ENCODE measurements at places on chromosomes 12 and 14.

DNA sequence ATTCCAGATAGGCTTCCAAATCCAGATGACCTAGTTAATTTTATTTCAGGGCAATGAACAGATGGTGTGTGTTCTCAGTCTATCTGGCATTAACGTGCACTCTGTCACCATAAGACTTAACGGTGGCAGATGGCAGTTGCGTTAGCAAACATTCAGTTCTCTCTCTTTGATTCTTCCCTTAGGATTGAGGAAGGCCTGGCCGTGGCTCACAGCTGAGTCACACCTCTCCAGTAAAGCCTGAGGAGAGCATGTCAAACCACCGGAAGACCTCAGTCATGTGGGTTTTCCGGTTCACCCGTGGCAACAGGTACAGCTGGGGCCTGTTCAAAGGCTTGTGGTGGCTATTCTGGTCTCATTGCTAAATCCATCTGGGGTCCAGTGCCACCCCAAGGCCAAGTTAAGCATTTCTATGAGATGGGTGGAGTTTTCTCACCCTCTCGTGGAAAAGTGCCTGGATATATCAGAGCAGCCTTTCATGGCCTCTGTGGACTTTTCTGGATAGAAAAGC lies 545.1 kb upstream of the ATP2B1 start:
- no peak for DNase-seq

DNA sequence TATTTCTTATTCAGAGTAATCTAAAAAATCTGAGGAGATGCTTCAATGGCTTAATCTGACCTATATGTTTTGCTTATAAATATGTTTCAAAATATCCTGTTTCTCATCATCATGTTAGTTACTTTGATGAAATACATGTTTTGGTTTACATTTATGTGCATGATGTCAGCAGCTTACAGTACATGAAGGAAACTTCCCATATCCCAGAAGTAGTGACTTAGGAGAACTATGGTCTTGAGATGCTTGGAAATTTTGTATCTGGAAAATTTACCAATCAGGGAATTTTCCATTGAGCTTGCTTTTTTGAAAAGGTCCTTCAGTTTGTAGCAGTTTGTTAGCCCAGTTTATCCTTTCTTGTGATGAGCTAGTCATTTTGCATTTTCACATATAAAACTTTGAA lies 73.3 kb downstream of the RASSF8 start:
- DNase-seq: no peak

DNA sequence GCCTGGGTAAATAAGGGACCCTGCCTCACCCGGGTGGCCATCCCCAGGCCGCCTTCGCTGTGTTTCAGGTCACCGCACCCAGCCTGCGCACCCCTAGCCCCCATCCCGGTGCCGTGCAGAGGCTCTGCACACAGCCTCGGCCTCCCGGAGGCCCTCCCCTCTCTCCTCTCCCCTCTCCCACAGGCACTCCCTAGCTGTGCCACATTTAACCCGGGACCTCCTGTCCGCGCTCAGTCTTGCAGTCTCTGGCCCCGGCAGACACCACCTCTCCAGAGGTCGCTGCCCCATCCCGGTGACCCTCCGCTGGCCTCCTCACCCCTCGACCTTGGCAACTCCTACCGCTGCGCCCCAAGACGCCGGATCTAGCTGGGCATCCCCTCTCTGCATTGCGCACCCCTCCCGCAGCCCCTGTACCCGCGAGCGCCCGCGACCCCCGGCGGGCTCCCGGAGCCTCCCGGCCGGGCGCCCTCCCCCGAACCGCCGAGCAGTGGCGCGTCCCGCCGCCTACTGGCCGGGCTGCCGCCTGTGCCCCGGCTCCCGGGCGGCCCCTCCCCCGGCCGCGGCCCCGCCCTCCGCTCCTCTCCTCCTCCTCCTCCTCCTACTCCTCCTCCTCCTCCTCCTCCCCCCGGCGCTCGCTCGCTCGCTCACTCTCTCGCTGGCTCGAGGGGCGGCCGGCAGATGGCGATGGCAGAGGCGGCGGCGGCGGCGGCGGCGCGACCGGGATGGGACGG lies 120.7 kb downstream of the AACS start:
- DNase-seq: no peak

- DNase-seq: no peak
Observed at GRCh38 chr12:2112401-2112800, 59.6 kb downstream of the CACNA1C start.

DNA sequence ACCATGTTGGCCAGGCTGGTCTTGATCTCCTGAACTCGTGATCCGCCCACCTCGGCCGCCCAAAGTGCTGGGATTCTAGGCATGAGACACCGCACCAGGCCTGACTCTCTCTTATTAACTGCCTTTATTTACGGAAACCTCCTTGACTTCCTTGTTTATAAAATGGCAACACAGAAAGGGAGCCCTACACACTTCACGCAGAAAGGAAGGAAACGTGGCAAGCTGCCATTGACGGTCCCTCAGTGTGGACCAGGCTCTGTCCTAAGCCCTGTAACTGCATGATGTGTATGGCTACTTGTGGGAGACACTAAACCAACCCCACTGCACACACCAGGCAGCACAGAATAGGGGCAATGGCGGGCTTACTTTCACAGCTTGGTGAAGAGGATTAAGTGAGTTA lies 11.7 kb downstream of the CINP start:
- no peak for DNase-seq

- DNase-seq: peak; percentile 60
Observed at GRCh38 chr14:23093991-23094665, 808 bp downstream of the ACIN1 start.

DNA sequence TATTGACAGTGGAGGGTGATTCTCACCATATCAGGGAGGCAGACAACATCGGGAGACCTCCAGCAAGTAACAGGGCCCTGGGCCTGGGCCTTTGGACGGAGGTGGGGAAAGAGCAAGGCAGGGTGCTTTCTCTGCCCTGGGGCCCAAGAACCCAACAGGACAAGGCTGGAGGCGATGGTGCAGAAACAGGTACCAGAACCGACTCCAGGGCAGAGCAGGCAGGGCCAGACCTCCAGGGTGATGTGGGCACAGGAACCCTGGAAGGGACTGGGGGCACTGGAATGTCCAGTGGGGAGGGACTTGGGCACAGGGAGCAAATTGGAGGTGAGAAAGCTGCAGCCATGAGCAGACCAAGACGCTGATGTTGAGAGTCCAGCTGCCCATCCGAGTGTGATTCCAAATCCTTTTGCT lies 44.4 kb downstream of the PRMT8 start:
- no peak for DNase-seq

DNA sequence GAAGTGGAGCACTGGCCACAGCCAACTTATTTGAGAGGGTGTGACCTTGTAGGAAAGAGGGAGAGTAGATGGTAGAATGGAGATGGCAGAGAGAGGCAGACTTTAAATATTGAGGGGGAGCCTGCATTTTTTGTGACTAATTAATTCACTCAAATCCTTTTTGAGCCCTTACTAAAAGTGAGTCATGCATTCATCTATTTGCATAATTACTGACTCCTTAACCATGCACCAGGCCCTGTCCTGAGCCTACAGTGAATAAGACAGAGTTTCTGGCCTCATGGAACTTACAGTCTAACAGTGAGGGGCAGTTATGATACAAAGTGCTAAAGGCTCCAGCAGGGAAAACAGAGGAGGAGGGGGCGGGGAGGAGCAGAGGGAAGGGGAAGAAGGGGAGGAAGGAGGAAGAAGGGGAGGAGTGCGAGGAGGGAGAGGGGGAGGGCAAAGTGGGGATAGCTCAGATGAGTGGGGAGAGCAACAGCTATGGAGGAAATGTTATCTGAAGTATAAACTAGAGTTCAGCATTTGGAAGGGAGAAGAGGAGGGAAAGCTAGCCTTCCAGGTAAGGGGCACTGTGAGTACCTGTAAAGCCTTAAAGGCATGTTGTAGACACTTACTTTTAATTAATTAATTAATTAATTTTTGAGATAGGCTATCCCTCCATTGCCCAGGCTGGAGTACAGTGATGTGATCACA lies 7.5 kb upstream of the CTDSP2 start:
- no peak for DNase-seq

GRCh38 chr14:23294734-23295561 lies 7.7 kb downstream of the PPP1R3E start:
- DNase-seq: no peak

DNA sequence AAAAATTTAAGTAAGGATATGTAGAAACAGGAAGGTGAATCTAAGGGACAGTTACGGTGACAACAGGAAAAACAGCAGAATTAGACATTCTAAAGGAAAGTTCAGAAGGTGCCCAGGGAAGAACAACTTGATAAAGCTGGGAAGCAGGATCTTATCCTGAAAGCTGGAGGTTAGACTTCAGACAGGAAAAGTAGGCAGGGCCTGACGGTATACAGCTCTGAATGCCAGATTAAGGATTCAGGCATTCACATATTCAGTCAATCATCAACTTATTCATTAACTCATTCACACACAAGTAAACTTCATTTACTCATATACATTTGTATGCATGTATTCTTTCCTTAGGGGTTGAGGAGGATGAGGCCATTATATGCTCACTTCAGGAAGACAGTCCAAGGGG lies 81.3 kb downstream of the RALGAPA1 start:
- no peak for DNase-seq

DNA sequence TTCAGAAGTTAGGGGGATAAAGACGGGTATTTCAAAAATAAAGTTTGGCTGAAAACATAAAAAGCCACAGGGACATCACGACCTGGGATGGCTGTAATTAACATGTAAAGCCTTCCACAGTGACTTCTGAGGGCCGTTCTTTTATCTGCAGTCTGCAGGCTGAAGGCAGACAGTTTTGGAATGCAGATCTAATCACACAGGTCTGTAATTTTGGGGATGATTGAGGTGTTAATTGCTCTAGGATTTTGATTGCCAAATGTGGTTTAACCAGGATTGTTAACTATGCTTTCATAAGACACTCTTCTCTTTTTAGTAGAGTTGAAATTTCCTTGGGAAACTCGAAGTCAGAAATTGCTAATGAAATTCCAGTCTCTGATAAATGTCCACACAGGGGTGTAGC lies 355.5 kb downstream of the ATP23 start:
- no peak for DNase-seq

- peak; percentile 27 for DNase-seq
Observed at GRCh38 chr12:12467264-12467663, 95.4 kb downstream of the DUSP16 start.

GRCh38 chr12:54042970-54043853 lies 10.4 kb downstream of the HOXC5 start:
- no peak for DNase-seq

- DNase-seq: no peak
Observed at GRCh38 chr14:93073358-93073707, 42.4 kb downstream of the ITPK1 start.

- no peak for DNase-seq
Observed at GRCh38 chr12:117936722-117937484, 31.9 kb downstream of the KSR2 start.

DNA sequence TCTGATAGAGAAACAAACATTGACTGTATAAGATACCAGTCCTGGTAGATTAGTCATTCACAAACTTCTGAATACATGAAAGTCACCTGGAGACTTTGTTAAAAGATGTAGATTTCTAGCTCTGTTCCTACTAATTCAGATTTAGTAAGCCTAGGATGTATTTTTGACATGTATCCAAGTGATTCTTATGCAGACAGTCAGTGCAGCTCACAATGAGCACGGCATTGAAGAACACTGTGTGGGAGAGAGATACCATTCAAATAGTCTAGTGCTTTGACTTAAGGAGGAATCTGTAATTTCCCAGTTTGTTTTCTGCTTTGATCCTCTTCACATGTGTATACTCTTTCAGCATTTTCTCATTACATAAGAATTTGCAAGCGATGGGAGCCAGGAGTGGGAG lies 68.7 kb upstream of the STXBP6 start:
- DNase-seq: no peak

- no peak for DNase-seq
Observed at GRCh38 chr14:69657950-69658355, 46.6 kb downstream of the SUSD6 start.

DNA sequence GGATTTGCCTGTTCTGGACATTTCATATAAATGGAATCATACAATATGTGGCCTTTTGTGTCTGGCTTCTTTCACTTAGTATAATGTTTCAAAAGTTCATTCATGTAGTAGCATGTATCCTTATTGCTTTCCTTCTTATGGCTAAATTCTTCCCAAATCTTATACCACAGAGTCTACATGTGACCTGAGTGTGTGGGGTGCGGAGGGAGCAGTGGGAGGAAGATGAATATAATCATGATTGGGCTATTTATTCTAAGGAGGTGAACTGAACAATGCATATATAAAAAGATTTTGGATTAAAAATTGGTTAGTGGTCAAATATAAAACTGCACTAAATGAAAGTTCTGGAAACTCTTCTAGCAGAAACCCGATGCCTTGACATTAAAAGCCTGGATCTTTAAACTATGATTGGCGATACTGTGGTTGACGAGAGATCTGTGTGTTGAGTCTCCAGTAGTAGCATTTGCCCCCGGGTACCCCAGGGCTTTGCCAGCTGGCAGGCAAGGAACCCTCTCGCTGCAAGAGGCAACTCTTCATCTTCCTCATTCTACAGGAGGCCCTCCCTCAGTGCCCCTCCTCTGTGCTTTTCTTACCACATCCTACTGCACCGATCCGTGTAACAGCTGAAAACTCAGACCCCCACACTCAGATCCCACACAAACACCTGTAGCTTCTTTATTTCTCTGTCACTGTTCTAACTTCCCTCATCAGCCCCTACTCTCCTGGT lies 2.6 kb downstream of the CYP46A1 start:
- DNase-seq: no peak

- DNase-seq: no peak
Observed at GRCh38 chr12:22797701-22798100, 172.7 kb downstream of the ETNK1 start.

DNA sequence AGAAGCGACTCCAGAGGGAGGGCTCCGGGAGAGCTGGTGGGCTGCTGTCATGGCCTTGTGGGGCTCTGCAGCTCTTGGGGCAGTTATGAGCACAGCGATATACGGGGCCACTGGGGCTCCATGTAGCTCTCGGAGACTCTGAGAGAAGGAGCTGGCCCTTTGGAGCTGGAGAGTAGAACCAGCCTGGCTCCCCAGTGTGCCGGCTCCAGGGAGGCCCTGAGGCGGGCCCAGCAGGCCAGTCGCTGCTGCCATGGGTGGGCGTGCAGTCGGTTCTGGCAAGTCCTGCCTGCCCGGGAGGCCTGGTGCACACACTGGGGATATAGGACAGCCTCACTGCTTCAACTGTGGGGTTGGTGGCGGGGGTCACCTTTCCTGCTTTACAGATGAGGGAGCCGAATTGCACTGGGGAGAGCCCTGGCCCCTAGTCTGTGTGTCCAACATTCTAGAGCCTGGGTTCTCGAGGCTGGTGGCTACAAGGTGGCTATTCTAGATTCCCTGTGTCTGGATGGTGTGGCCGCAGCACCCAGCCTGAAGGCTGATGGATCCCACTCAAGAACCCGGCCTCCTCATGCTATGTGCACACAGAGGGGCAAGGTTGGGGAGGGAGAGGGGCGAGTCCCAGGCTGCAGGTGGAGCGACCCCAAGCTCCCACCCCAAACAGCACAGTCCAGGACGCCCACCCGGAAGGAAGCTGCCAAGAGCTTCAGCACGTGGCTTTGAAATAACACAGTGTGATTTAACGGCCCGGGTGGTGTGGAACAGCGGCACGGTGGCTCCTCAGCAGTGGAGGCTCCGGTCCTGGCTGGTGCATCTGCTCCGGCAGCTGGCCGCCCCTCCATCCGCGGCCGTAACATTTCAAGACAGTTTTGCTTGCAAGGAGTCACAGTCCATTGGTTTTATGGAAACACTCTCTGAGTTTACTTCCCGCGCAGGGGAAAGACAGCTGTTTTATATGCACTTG lies 188.3 kb upstream of the C14orf180 start:
- DNase-seq: no peak

- no peak for DNase-seq
Observed at GRCh38 chr12:46378530-46378929, 6.0 kb upstream of the SLC38A2 start.

Measured in stimulated activated CD8-positive, alpha-beta memory T cell treated with anti-CD3 and anti-CD28 coated beads, Interleukin-15, amount 100 ng/mL, for 4 hours (primary cell).